ENCODE measurements at places on chromosomes 13 and 19. TPM values are rescaled to one million over a fixed set of nuclear protein-coding genes. Genes with fewer than 3 reads are reported as not detected.

DNA sequence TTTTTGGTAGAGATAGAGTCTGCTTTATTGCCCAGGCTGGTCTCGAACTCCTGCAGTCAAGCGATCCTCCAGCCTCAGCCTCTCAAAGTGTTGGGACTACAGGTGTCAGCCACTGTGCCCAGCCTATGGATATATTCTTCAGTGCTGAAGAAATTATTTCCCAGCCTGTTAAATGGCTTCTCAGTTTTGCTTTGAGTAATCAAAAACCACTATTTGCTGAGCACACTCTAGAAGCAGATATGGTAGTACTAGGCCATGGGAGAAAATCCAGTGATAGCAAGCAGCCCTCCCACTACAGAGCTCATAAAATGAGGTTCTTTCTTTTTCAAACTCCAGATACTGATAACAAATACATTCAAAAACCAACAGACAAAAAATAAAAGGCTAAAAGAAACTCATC is 80.6 kb upstream of the CLDN10 start:
- H3K27me3 ChIP-seq, result no peaks in the 10 kb centered on the region
- no peaks in the 10 kb centered on the region for H3K4me1 ChIP-seq
- no peaks in the 10 kb centered on the region for H3K36me3 ChIP-seq
- no peak overlapping the region for H3K27ac ChIP-seq
- no peak for DNase-seq

GRCh38 chr19:30089086-30089665 is 147.1 kb downstream of the URI1 start:
- DNase-seq, result no peak
- H3K36me3 ChIP-seq, result no peaks in the 10 kb centered on the region

- no peak for DNase-seq
- H3K27ac ChIP-seq, result no peak overlapping the region
- no peaks in the 10 kb centered on the region for H3K27me3 ChIP-seq
Observed at GRCh38 chr19:12055784-12056183, 3.0 kb upstream of the ZNF878 start.

- H3K27me3 ChIP-seq, result peaks cover 19% of the 10 kb centered on the region
- H3K4me1 ChIP-seq, result no peaks in the 10 kb centered on the region
- H3K36me3 ChIP-seq, result no peaks in the 10 kb centered on the region
- H3K4me3 ChIP-seq, result no peak overlapping the region
Observed at GRCh38 chr19:41627966-41628675, 1.2 kb upstream of the CEACAM4 start.

- H3K27me3 ChIP-seq, result no peaks in the 10 kb centered on the region
- H3K27ac ChIP-seq, result no peak overlapping the region
- no peak for DNase-seq
Observed at GRCh38 chr13:80562433-80563156, 221.7 kb upstream of the SPRY2 start.

DNA sequence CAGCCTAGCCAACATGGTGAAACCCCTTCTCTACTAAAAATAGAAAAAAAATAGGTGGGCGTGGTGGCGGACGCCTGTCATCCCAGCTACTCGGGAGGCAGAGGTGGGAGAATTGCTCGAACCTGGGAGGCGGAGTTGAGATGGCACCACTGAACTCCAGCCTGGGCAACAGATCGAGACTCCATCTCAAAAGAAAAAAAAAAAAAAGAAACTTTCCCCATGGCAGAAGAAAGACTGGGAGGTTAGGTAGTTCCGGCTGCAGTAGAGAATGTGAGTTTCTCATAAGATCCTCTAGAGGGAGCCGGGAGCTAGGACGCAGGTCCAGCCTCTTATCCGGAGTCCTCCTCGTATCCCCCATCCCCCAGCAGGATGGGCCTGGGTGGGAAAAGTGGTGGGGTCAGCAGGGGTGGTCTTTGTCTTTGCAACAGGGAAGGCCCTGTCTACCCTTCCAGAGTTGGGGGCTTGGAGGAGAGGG is 13.2 kb upstream of the CREB3L3 start:
- H3K27ac ChIP-seq, result no peak overlapping the region
- H3K27me3 ChIP-seq, result peaks cover 2% of the 10 kb centered on the region
- no peak overlapping the region for H3K4me3 ChIP-seq
- H3K4me1 ChIP-seq, result peaks cover 9% of the 10 kb centered on the region
- H3K36me3 ChIP-seq, result no peaks in the 10 kb centered on the region
- DNase-seq, result no peak

DNA sequence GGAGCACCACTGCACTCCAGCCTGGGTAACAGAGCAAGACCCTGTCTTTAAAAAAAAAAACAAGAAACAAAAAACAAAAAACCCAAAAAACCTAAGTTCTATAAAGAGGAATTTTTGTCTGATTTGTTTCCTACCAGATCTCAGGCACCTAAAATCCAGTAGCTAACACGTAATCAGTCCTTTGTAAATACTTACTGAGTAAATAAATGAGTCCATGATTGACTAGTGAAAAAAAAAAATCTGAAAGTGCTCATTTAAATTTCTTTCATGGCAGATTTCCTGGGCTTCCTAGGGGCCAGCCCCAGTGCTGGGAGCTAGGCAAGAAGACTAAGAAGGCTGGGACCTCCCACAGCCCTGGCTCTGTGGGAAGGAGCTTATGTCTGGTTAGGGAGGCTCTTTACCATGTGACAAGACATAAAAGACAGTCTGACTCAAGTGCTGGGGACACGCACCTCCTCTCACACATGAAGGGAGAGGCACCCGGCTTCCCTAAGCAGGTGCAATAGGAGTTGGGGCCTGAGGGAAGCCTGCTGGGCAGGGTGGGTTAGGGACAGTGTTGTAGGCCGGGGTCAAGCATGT is 22.5 kb downstream of the LIG1 start:
- no peaks in the 10 kb centered on the region for H3K4me1 ChIP-seq
- H3K4me3 ChIP-seq, result no peak overlapping the region
- peaks cover 62% of the 10 kb centered on the region for H3K36me3 ChIP-seq

DNA sequence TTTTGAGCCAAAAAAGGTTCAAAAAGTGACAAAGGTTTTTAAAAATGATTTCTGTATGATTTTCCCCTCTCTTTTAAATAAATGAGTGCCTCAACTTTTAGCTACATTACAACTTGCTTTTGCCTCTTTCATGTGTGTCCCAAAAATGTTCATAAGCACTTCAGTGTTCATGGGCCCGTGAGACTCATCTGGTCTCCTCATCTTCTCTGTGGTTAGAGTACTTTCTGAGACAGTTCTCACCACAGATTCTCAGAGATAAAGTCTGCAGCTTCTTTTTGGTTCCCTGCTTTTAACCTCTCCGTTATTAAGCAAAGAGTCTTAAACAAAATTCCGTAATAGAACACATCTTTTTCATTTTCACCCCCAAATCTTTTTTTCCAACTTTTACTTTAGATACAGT is 156.9 kb downstream of the DLEU7 start:
- peak overlapping the region; percentile 32 for H3K27ac ChIP-seq
- no peak overlapping the region for H3K4me3 ChIP-seq
- H3K36me3 ChIP-seq, result no peaks in the 10 kb centered on the region
- H3K27me3 ChIP-seq, result no peaks in the 10 kb centered on the region
- no peak for DNase-seq

DNA sequence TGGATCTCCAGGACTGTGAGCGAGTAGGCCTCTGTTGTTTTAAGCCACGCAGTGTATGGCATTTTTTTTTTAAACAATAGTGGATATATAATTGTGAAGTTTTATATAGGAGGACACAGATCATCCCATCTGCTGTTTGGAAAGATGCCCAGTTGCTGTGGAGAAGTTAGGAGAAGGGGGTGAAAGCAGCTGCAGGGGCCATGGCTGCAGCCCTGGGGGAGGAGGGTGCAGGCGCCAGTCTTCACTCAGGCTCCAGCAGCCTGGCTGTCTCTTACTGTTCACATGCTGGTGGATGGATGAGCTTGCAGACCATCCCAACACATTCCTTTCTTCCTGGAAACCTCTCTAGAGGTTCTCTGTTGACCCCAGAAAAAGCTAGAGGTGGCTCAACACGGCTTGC is 242.3 kb downstream of the TEX29 start:
- no peak overlapping the region for H3K4me3 ChIP-seq
- H3K4me1 ChIP-seq, result no peaks in the 10 kb centered on the region
- no peak overlapping the region for H3K27ac ChIP-seq
- peaks cover 11% of the 10 kb centered on the region for H3K27me3 ChIP-seq
- no peak for DNase-seq

DNA sequence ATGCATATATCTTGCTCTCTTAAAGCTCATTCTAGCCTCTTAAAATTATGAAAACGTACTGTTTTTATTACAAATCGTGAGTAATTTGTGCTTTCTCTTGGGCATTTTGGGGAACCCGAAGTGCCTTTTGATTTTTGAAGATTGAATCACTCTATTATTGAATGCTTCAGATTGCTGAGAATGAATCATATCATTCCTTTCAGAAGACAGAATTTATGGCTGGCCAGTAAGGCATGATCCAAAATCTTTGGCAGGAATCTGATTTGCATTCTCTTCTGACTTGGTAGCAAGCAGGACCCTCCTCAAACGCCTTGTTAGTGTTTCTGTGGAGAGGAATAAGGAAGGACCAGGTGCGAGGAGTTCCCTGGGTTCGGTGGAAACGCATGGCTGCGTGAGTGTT is 49.5 kb downstream of the STARD13 start:
- H3K4me3 ChIP-seq, result no peak overlapping the region
- DNase-seq, result no peak
- peak overlapping the region; percentile 66 for H3K27ac ChIP-seq
- H3K27me3 ChIP-seq, result no peaks in the 10 kb centered on the region

DNA sequence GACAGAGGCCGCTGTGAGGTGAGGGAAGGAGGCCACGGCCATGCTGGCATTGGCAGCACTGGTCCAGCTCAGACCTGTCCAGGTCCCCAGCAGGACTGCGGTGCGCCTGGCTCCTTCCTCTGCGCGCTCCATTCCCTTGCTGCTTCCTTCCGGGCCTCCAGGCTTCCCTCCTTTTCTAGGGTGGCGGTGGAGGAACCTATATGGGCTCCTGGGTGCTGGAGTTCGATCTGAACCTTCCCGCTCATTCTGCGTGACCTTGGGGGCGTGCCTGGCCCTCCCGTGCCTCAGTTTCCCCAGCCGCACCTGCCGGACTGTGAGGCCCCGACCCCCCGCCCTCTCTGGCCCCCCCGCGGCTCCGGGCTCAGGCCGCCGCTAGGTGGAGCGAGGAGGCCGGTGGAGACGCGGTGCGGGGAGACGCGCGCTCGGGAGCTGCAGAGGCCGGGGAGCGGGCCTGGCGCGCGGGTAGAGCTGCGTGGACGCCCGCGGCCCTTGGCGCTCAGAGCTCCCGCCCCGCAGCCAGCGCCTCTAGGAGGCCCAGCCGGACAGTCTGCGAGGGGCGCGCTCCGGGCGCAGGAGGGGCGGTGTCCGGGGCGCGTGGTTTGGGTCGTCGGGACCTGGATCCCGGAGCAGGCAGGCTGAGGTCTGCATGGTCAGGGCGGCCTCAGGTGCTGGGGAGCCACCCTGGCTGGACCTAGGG is 29.9 kb downstream of the EFNA2 start:
- no peak for DNase-seq
- H3K27ac ChIP-seq, result no peak overlapping the region
- no peaks in the 10 kb centered on the region for H3K36me3 ChIP-seq
- peaks cover 16% of the 10 kb centered on the region for H3K4me1 ChIP-seq

- H3K27ac ChIP-seq, result no peak overlapping the region
- no peaks in the 10 kb centered on the region for H3K27me3 ChIP-seq
- no peak overlapping the region for H3K4me3 ChIP-seq
- H3K36me3 ChIP-seq, result peaks cover 48% of the 10 kb centered on the region
Observed at GRCh38 chr13:39682788-39683187, 27.3 kb downstream of the COG6 start.

DNA sequence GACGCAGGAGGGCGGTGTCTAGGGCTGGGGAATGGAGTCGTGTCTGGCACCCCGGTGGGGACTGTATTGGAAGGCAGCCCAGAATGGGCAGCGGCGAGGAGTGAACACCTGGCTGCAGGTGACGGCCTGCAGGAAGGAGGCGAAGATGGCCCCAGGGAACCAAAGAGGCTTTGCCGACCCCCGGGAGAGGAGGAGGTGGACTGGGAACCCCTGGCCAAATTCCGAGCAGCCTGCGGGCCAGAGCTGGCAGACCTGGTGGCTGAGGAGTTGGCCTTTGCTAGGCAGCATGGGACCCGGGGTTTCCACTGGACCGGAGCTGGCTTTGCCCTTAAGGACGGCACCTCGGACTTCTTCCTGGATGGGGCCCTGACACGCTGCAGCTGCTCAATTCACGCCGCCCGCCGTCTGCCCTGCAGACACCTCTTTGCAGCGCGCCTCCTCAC is 25.9 kb downstream of the ZSWIM9 start:
- H3K4me3 ChIP-seq, result no peak overlapping the region
- DNase-seq, result no peak
- H3K27ac ChIP-seq, result no peak overlapping the region
- no peaks in the 10 kb centered on the region for H3K27me3 ChIP-seq

DNA sequence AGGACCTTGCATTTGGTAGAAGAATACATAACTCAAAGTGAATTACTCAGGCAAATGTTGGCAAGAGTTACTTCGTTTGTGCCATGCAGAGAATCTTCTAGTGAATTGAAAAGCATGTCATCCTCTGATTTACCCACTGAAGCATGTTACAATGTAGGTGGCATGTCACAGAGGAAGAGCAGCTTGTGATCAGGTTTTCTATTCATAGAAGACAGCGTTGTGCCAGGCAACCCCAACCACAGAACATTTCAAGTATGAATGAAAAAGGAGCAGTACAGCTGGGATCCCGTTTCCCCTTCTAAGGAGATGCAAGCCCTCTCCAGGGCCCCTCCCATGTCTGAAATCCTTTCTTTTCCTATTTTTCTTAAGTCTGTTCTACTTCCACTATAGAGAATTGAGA is 6.0 kb upstream of the KATNAL1 start:
- DNase-seq, result no peak
- H3K27ac ChIP-seq, result no peak overlapping the region
- peaks cover 12% of the 10 kb centered on the region for H3K4me1 ChIP-seq
- no peak overlapping the region for H3K4me3 ChIP-seq
- H3K36me3 ChIP-seq, result no peaks in the 10 kb centered on the region

GRCh38 chr13:113544896-113545295 is 39.7 kb upstream of the TFDP1 start:
- peaks cover 31% of the 10 kb centered on the region for H3K36me3 ChIP-seq
- H3K27ac ChIP-seq, result no peak overlapping the region

DNA sequence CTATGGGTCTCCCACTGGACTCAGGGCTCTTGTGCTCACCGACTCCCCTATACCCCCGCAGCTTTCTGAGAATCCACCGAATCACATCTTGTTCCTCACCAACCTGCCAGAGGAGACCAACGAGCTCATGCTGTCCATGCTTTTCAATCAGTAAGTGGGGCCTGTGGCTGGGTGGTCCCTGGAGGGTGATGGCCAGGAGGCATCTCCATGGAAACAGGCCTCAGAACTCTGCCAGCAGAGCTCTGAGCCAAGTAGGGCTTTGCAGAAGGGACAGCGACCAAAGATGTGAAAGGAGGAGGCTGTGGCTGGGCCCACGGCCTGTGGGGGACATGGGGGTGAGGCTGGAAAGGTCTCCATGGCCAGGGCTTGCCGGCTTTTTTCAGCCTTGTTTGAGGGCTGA is 11.8 kb upstream of the MIA start:
- no peak overlapping the region for H3K27ac ChIP-seq
- H3K27me3 ChIP-seq, result no peaks in the 10 kb centered on the region
- H3K4me3 ChIP-seq, result no peak overlapping the region
- peaks cover 82% of the 10 kb centered on the region for H3K36me3 ChIP-seq
- no peaks in the 10 kb centered on the region for H3K4me1 ChIP-seq
- DNase-seq, result no peak

Gene MBD3L3
- not detected for total RNA-seq

Gene PRRG2
- 14.5 TPM for total RNA-seq

Gene S1PR4
- 2.5 TPM for total RNA-seq

Gene GSX1
- total RNA-seq, result not detected

Gene N4BP2L1
- total RNA-seq, result 31.3 TPM

Gene SYDE1
- 7.3 TPM for total RNA-seq

Gene KIR3DL2
- not detected for total RNA-seq

Gene ZNF559
- total RNA-seq, result 11.2 TPM

Gene IQCN
- 14.1 TPM for total RNA-seq

Gene TGFBR3L
- total RNA-seq, result not detected

Gene SUGT1
- 25.7 TPM for total RNA-seq
